ENCODE measurements at places on chromosomes 5 and 9. TPM values are rescaled to one million over a fixed set of nuclear protein-coding genes. Genes with fewer than 3 reads are reported as not detected.

- peak; percentile 92 for DNase-seq
These were observed 25.6 kb downstream of the ABL1 start for GRCh38 chr9:130860458-130861316.

- DNase-seq = no peak
These were observed 4.9 kb downstream of the NACC2 start for GRCh38 chr9:136090056-136090735.

DNA sequence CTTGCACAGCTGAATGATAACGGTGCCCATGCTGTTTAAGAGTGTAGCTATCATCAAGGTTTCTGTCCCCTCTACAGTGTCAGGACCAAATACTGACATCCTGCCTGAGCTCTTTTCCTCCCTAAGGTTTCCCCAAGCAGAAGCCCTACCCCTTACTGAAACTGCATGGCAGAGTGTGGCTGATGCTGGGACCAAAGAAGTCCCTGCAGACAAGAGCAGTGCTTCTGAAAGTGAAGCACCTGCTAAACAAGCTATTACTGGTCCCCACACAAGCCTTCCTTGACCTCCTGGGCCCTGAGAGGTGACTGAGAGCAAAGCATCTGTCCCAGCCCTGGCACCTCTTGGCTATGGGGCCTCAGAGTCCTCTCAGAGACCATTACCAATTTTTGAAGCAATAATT is 56.1 kb downstream of the CFAP90 start:
- DNase-seq = no peak

- no peak for DNase-seq
These were observed 37.8 kb upstream of the IFNE start for GRCh38 chr9:21519855-21520434.

GRCh38 chr9:4678679-4679267 is 596 bp upstream of the CDC37L1 start:
- peak; percentile 53 for DNase-seq

DNA sequence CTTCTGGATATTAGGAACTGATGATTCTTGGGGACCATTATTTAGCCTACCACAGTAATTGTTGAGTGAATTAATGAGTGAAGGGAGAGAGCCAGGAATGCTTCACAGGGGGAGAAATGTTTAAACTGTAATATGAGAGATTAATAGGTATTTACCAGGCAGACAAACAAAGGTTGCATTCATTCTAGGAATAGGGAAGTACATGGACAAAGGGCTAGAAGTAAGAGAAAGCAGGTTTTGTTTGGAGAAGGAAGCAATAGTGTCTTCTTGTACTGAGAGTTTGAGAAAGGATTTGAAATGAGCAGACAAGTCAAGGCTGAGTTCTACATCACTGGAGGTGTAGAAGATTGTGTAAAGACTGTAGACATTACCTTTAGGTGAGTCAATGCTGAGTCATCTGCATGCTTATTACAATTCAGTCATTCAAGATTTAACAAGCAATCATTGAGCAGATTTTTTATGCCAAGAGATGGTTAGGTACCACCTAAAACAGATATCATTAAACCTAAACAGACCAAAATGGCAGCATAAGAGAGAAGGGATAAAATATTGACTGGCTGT is 8.0 kb downstream of the TAF1L start:
- peak; percentile 59 for DNase-seq

DNA sequence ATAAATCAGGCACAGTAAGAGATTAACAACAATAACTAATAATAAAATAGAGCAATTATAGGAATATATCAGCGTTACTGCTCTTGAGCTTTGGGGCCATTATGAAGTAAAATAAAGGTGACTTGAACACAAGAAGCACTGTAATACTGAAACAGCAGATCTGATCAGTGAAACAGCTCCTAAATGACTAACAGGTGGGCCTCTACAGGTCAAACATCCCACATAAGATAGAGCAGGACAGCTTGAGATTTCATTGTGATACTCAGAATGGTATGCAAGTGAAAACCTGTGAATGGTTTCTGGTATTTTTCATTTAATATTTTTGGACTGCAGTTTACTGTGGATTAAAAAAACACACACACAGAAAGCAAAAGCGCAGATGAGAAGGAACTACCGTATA is 24.0 kb upstream of the MAP3K1 start:
- DNase-seq = no peak

GRCh38 chr5:71652803-71653543 is 65.8 kb downstream of the MCCC2 start:
- peak; percentile 65 for DNase-seq

DNA sequence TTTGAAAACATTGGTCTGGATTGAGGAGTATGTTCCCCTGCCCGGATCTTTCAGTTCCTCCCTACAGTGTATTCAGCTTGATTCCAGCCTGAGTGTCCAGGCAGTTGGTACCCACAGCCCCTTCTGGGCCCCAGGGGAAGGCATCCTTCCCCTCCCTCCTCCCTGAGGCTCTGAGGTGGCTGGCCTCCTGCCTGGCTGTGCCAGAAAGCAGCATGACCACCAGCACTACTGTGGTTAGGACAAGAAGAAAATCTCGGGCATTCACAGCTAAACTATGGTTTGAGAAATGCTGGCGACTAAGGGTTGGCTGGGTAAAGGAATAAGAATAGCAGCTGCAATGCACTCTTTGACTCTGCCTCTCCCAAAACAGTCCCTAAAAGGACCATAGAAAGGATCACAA is 84.6 kb upstream of the LIFR start:
- peak; percentile 42 for DNase-seq

DNA sequence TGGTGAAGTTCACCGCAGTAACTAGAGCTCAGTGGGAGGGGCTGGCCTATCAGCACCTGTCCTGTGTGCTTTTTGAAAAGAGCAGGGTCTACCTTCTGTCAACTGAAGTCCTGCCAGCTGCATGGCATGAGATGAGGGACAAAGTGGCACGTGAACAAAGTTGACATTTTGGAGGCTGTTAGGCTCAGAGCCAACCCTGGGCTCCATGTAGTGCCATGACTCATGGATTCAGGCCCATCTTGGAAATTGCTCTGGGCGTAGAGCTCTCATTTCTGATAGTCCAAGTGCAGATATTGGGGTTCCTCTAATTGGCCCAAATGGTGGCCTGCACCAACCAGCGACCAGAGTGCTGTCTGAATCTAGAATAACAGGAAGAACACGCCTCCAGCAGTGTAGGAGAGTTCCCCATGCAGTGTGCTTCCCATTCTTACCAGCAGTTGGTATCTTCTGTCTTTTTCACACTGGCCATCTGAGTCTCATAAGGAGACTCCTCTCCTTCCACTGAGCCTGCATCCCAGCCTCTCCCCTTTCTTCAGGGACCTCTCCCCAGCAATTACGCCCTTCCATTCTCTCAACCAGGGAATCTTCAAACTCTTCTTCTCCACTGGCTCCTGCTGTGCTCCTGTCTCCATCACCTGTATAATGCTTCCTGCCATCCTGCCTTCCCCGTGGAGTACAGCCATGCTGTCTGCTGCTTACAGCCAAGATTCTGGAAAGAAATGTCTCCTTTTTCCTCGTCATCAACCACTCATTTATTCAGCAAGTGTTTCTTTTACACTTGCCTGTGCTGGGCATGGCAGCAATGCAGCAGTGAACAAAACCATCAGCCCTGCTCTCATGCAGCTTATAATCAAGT is 30.4 kb downstream of the IRF1 start:
- no peak for DNase-seq

DNA sequence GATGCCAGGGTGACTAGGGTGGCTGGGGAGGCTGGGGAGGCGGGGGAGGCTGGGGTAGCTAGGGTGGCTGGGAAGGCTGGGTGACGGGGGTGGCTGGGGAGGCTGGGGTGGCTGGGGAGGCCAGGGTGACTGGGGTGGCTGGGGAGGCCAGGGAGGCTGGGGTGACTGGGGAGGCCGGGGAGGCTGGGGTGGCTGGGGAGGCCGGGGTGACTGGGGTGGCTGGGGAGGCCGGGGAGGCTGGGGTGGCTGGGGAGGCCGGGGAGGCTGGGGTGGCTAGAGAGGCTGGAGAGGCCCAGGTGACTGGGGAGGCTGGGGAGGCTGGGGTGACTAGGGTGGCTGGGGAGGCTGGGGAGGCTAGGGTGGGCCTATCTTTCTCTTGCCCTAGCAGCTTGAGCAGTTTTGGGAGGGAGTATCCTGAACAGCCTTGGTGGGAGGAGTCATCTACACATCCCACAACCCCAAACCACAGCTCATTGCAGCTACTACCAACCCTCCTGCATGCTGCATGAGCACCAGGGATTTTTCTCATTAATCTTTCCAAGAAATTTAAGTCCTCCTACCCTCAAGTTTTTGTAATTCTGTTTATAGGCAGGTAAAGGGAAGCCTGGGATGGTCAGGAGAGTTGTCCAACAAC is 203.2 kb upstream of the IRX1 start:
- DNase-seq = no peak

GRCh38 chr5:108421713-108422112 is 39.8 kb upstream of the FBXL17 start:
- DNase-seq = no peak

GRCh38 chr5:177370488-177371119 is 12.9 kb downstream of the RGS14 start:
- peak; percentile 91 for DNase-seq

DNA sequence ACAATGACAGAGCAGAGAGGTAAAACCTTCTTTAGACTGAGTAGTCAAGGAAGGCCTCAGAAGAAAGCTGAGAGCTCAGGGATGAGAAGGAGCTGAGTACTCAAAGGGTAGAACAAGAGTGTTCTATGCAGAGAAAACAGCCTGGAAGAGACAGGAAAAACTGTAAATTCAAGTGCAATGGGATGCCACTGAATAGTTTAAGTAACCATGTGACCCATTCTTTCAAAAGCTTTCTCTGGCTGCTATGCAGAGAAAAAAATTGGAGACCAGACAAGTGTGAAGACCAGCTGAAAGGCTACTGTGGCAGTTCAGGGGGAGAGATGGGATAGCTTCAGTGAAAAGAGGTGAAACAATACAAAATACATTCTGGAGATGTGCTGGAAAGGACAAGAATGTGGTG is 61.3 kb upstream of the RNF38 start:
- DNase-seq = peak; percentile 7

DNA sequence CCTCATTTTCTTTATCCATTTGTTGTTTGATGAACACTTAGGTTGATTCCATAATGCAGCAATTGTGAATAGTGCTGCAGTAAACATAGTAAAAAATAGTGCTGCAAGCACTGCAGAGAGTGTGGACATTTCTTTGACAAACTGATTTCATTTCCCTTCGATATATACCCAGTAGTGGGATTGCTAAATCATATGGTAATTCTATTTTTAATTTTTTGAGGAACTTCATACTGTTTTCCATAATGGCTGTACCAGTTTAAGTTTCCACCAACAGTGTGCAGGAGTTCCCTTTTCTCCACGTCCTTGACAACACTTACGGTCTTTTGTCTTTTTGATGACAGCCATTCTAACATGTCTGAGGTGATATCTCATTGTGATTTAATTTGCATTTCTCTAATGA is 138.2 kb upstream of the PLPPR1 start:
- no peak for DNase-seq

GRCh38 chr9:20570756-20571155 is 51.5 kb downstream of the MLLT3 start:
- peak; percentile 90 for DNase-seq

DNA sequence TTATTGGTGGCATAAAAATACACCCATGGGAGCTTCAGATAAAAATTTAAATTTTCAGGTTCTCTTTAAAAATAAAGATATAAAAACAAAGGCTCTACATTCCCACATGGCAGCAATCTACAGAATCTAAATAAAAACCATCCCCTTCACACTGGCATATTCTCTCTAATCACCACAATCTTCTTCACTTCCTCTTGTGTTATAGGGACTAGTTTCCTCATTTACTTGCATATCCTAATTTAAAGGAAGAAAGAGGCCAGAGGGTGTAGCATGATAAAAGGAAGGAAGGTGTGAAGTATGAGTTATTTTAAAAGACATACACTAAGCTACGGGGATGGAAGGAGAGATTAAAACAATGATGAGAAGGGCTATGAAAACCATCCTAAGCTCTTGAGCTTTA is 390.5 kb downstream of the ZNF608 start:
- DNase-seq = no peak

GRCh38 chr5:17411436-17412402 is 86.3 kb upstream of the TAF11L2 start:
- no peak for DNase-seq

GRCh38 chr5:77483682-77484081 is 8.4 kb downstream of the WDR41 start:
- no peak for DNase-seq

GRCh38 chr9:113464286-113464660 is 746 bp downstream of the RGS3 start:
- DNase-seq = no peak

DNA sequence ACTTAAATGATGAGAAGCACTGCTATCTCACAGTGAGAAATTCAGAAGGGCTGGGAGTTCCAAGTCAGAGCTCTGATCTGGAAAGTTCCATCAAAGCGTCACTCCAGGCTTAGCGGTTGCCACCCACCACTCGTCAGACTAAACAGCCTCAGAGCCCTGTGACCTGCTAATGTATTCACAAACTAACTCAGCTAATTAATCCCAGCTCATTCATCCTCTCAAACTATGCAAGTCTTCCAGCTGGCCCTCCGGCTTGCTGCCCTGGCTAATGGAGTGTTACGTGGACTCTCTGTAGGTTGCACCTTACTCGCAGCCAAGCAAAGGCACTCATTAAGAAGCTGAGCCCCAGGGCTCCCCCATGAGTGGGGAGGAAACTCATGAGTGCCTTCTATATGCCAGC is 82.2 kb upstream of the GABRP start:
- peak; percentile 65 for DNase-seq

DNA sequence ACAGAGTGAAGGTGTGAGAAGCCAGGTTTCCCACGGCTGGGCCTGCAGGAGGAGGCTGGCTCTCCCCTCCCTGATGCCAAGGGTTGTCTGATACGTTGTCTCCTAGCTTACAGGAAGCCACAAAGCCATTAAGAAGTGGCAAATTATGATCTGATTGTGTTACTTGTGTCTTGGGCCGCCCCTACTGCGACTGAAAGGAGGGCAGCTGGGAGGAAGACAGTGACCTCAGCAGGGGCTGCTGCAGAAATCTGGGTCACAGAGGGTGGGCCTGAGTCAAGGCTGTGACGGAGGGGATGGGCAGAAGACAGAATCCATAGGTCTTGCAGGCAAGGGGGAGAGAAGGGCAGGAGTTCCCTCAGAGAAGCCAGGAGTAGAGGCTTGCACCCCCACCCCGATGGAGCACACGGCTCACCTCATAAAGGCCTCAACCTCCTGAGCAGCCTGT is 145.0 kb downstream of the FSTL4 start:
- no peak for DNase-seq

Gene CNTNAP3
- total RNA-seq = 2.2 TPM

Gene SPINK7
- total RNA-seq = not detected

Gene C5orf58
- not detected for total RNA-seq

Gene HTR4
- not detected for total RNA-seq

Gene OTP
- total RNA-seq = not detected

Gene ACTBL2
- total RNA-seq = 5.6 TPM

Gene GLRA1
- total RNA-seq = not detected

Gene FOXD4L4
- total RNA-seq = 0.20 TPM

Gene GPR107
- total RNA-seq = 41.0 TPM

Gene FLT4
- 0.55 TPM for total RNA-seq

Gene KLF4
- total RNA-seq = 3.2 TPM

Gene PAPPA
- total RNA-seq = 2.5 TPM

Gene PCDHGB1
- total RNA-seq = 0.35 TPM

Gene TLR4
- total RNA-seq = 2.1 TPM

Gene WWC1
- total RNA-seq = 319 TPM

Gene GOLPH3
- 110 TPM for total RNA-seq
